ENCODE measurements at places on chromosomes 6 and 20.

GRCh38 chr6:2684103-2684749 lies 66.5 kb downstream of the MYLK4 start:
- DNase-seq: no peak

DNA sequence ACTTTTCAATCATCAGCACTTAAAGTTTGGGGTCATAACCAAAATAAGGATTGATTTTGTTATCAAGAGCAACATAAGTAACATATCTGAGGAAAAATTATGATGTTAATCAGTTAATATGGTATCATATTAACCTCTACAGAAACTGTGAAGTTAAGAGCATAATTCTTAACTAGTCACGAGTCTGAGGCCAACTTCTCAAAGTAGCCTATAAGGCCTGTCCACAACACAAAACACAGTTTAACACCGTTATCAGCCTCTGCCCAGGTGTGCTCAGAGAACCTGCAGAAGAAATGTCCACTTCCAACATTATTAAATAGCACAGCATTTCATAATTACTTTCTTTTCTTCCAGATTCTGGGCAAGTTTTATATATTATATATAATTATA lies 1.1 kb downstream of the STX7 start:
- DNase-seq: no peak

GRCh38 chr20:33352258-33353012 lies 48.9 kb downstream of the CDK5RAP1 start:
- DNase-seq: no peak

DNA sequence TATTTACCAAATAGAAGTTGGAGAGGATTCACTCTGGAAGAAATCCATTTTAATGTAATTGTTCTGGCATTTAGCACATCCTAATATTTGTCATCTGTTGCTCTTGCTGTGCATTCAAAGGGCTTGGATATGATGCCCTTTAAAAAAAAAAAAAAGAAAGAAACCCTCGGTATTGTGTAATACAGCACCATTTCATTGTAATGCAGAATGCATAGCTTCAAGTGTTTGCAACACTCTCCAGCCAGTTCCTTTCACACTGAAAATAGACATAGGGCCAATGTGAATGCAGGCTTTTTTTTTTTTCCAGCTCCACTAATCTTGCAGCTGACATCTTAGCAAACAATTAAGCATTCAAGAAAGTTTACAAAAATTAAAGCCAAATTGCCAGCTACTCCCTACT lies 197.4 kb upstream of the POU3F2 start:
- DNase-seq: no peak
